ENCODE measurements at places on chromosomes 11 and 22. TPM values are rescaled to one million over a fixed set of nuclear protein-coding genes. Genes with fewer than 3 reads are reported as not detected.

Gene ANO1
- total RNA-seq = not detected

Gene POU2AF2
- total RNA-seq = not detected

Gene SYT7
- under 0.01 TPM for total RNA-seq

Gene HSPB2
- not detected for total RNA-seq

Gene PTPN5
- total RNA-seq = not detected

Gene RASGRP2
- 126 TPM for total RNA-seq

Gene SCGB1C1
- not detected for total RNA-seq

Gene APOBEC3F
- 0.94 TPM for total RNA-seq

Gene RFPL1
- not detected for total RNA-seq

Gene NTM
- total RNA-seq = not detected

Gene EXPH5
- total RNA-seq = 3.8 TPM

Data from mononuclear cell (primary cell).